ENCODE measurements at places on chromosomes 12 and 14. TPM values are rescaled to one million over a fixed set of nuclear protein-coding genes. Genes with fewer than 3 reads are reported as not detected.

GRCh38 chr14:89401241-89401640 lies 15.8 kb downstream of the FOXN3 start:
- no peak overlapping the region for H3K4me3 ChIP-seq
- H3K4me1 ChIP-seq, result no peaks in the 10 kb centered on the region
- no peak overlapping the region for H3K27ac ChIP-seq

- no peaks in the 10 kb centered on the region for H3K27me3 ChIP-seq
- H3K27ac ChIP-seq, result peak overlapping the region; percentile 53
- H3K36me3 ChIP-seq, result no peaks in the 10 kb centered on the region
- peak; percentile 59 for DNase-seq
Observed at GRCh38 chr12:3698218-3698974, 54.5 kb downstream of the CRACR2A start.

DNA sequence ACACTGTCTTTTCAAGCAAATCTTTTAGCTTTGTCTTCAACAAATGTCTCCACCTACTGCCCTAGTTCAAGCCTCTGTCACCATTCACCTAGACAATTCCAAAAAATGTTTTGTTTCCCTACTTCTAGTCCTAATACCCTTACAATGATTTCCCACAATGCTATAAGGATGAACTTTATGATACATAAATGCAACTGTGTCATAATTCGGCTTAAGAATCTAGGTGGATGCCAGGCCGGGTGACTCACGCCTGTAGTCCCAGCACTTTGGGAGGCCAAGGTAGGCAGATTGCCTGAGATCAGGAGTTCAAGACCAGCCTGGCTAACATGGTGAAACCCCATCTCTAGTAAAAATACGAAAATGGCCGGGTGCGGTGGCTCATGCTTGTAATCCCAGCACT lies 20.7 kb upstream of the CREBL2 start:
- no peak for DNase-seq
- H3K27ac ChIP-seq, result no peak overlapping the region
- H3K27me3 ChIP-seq, result no peaks in the 10 kb centered on the region
- H3K4me1 ChIP-seq, result peaks cover 11% of the 10 kb centered on the region

DNA sequence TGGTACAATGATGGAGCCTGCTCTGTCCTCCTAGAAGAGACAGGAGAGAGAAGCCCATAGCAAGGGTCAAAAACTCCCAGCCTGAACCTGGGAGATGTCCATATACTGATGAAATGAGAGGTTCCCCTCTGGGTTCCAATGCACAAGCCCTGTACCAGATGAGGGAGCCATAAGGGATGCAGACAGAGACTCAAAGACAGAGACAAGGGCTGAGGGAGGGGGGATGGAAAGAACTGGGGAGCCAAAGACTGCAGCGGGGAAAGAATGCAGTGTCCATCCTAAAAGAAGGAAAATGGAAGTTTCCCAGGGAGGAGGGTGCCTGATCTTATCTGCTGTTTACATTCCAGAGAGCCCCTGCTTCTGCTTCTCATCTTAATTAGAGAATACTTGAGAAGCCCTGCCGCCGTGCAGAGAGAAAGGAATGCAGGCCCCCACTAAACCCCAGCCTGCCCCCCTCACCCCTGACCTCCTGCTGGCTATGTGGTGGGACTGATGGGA lies 27.7 kb downstream of the KRT18 start:
- no peaks in the 10 kb centered on the region for H3K4me1 ChIP-seq
- H3K4me3 ChIP-seq, result no peak overlapping the region
- H3K27me3 ChIP-seq, result no peaks in the 10 kb centered on the region
- H3K36me3 ChIP-seq, result no peaks in the 10 kb centered on the region
- no peak overlapping the region for H3K27ac ChIP-seq

DNA sequence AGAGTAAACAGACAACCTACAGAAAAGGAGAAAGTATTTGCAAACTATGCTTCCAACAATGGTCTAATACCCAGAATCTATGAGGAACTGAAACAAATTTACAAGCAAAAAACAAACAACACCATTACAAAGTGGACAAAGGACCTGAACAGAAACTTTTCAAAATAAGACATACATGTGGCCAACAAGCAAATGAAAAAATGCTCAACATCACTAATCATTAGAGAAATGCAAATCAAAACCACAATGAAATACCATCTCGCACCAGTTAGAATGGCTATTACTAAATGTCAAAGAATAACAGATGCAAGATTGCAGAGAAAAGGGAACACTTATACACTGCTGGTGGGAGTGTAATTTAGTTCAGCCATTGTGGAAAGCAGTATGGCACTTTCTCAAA lies 125.8 kb downstream of the C12orf42 start:
- no peak for DNase-seq
- no peak overlapping the region for H3K4me3 ChIP-seq

DNA sequence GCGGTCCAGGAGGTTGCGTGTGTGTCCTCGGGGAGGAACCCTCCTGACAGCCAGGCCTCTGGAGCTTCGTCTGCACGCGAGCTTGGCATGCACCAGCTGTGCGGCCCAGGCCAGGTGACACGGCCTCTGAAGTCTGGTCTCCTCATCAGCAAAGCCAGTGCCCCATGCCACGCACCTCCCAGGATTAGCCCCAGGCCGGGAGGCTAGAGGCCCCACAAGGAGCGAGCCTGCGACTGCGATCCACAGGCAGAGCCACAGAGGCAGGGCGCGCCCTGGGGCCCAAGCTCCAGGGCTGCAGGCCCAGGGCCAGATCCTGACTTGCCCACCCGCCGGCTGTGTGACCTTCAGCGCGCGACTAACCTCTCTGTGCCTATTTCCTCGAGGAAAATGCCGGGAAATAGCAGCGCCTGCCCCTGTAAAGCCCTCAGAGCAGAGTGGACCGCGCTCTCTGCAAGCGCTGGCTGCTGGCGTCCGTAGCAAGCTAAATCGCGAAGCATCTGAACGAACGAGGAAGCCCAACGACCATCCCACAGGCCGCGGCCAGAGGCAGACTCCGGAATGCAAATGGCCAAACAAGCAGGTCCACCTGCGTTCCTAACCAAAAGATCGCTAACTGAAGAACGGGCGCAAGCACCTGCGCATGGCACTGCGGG lies 492 bp upstream of the BTBD6 start:
- H3K27me3 ChIP-seq, result no peaks in the 10 kb centered on the region
- peaks cover 9% of the 10 kb centered on the region for H3K36me3 ChIP-seq
- H3K4me1 ChIP-seq, result no peaks in the 10 kb centered on the region
- peak overlapping the region; percentile 55 for H3K4me3 ChIP-seq

DNA sequence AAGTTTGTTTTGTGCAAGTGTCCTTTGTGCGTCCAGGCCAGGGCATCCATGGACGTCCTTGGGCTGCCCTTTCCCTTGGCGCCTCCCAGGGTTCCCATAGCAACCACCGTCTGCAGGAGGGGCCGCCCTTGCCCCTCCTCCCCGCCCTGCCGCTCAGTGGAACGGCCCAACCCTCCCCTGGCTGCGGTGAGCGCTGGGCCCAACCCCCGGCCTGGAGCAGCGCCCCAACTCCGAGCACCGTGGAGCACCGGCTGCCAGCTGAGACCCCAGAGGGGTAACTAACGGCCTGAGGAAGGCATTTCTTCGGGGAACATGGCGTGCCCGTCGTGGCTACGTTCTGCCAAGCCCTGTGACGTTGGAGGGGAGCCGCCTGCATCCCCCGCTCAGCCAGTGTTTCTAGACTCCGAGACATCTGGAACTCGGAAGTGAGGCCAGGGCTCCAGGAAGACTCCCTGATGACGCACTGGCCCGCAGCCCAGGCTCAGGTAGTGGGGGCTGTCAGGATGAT lies 5.3 kb upstream of the ACACB start:
- DNase-seq, result peak; percentile 87
- peaks cover 11% of the 10 kb centered on the region for H3K4me1 ChIP-seq
- H3K27me3 ChIP-seq, result no peaks in the 10 kb centered on the region
- H3K36me3 ChIP-seq, result no peaks in the 10 kb centered on the region
- H3K27ac ChIP-seq, result peak overlapping the region; percentile 90

GRCh38 chr12:121719926-121720414 lies 7.4 kb downstream of the TMEM120B start:
- H3K4me3 ChIP-seq, result no peak overlapping the region
- H3K27ac ChIP-seq, result no peak overlapping the region
- DNase-seq, result no peak
- no peaks in the 10 kb centered on the region for H3K36me3 ChIP-seq

DNA sequence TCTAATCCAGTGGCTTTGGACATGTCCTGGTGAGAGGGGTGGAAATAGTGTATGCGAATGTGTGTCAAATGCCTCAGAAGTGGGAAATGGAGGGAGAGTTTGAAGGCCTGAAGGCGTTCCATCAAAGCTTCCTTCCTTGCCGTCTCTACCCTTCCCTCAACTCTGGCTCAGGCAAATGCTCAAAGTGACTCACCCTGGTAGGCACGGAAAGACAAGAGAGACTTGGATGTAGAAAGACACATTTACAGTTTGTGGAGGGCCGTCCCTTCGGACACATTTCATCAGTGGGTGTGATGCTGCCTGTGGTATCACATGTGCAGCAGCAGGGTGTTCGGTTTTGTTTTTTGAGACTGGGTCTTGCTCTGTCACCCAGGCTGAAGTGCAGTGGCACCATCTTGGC lies 36.7 kb downstream of the CHST11 start:
- DNase-seq, result no peak
- H3K36me3 ChIP-seq, result no peaks in the 10 kb centered on the region
- H3K27ac ChIP-seq, result no peak overlapping the region
- no peaks in the 10 kb centered on the region for H3K27me3 ChIP-seq

GRCh38 chr14:105135700-105136395 lies 32.7 kb downstream of the JAG2 start:
- no peaks in the 10 kb centered on the region for H3K27me3 ChIP-seq
- H3K36me3 ChIP-seq, result no peaks in the 10 kb centered on the region
- H3K4me3 ChIP-seq, result no peak overlapping the region
- H3K27ac ChIP-seq, result no peak overlapping the region
- no peaks in the 10 kb centered on the region for H3K4me1 ChIP-seq

DNA sequence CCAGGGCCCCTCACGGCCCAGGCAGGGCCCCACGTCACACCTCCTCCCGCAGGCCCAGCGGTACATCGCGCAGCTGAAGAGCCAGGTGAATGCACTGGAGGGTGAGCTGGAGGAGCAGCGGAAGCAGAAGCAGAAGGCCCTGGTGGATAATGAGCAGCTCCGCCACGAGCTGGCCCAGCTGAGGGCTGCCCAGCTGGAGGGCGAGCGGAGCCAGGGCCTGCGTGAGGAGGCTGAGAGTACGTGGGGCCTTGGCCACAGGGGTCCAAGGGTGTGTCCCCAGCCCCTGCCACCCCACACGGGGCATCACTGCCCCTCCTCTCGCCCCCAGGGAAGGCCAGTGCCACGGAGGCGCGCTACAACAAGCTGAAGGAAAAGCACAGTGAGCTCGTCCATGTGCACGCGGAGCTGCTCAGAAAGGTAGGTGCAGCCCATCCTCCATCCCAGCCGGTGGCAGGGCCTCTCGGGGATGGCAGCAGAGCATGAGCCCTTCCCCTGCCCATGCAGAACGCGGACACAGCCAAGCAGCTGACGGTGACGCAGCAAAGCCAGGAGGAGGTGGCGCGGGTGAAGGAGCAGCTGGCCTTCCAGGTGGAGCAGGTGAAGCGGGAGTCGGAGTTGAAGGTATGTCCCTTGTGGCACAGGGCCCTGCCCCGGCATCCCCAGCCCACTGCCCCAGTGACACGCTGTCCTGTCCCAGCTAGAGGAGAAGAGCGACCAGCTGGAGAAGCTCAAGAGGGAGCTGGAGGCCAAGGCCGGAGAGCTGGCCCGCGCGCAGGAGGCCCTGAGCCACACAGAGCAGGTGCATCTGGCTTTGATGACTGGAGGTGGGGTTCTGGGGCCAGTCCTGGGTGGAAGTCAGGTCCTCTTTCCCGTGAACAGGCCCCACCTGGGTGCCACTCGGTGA lies 20.9 kb downstream of the HIP1R start:
- H3K27ac ChIP-seq, result no peak overlapping the region
- H3K36me3 ChIP-seq, result no peaks in the 10 kb centered on the region
- no peaks in the 10 kb centered on the region for H3K27me3 ChIP-seq
- no peak overlapping the region for H3K4me3 ChIP-seq
- no peaks in the 10 kb centered on the region for H3K4me1 ChIP-seq
- DNase-seq, result no peak

PLA2G1B gene
- total RNA-seq, result not detected

PCK2 gene
- total RNA-seq, result 21.8 TPM
